Chondrocyte (in vitro differentiated cells): ENCODE measurements at places on chromosomes 16 and 17. TPM values are rescaled to one million over a fixed set of nuclear protein-coding genes. Genes with fewer than 3 reads are reported as not detected.

DNA sequence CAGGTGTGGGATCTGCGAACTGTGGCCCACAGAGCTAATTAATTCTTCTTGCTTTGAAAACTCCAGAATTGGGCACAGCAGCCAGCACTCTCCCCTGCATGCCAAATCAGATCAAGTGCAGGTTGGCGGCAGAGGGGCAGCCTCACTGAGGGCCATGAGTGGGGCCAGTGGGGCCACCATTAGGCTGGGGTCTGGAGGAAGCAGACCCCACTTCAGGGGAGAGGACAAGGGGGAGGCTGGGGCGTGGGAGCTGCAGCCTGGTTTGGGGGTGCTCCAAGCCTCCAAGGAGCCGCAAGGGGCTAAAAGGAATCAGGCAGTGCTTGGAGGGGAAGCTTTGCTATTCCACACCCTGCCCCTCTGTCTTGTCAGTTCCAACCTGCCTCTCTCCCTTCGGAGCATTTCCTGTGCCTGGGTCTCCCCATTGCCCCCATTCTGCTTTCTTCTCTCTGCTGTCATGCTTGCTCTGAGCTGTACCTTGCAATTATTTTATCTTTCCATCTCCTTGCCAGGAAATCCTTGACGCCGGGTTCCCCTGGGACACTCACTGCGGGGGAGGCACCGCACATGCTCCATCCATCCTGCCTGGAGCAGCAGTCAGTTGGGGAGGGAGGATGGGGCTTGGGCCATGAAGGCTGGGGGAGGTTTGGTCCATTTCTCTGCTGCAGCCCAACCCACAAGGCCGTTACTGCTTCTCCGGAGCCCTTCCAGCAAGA, 3.3 kb upstream of the ABCC3 start:
- H3K27ac ChIP-seq: no peak overlapping the region
- no peaks in the 10 kb centered on the region for H3K36me3 ChIP-seq
- no peak for DNase-seq
- peaks cover 9% of the 10 kb centered on the region for H3K27me3 ChIP-seq

DNA sequence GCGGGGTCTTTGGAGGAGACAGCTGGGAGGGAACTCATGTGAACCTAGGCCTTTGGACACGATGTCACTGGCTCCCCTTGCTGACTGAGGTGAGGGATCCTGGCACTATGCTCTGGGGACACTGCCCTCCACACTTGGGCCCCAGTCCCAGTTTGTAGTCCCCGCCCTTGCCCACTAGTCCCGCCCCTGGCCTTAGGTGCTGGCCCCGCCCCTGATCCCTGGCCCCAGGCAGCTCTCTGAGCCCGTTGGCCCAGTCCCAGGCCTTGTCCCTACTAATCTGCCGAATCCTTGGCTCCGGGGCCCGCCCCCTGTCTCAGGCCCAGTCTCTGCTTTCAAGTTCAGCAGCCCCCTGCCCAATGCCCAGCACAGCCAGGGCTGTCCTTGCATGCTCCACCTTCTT, 61.0 kb downstream of the SMPD3 start:
- H3K4me3 ChIP-seq: no peak overlapping the region
- DNase-seq: peak; percentile 85
- H3K4me1 ChIP-seq: no peaks in the 10 kb centered on the region

- H3K27ac ChIP-seq: peak overlapping the region; percentile 22
- no peak for DNase-seq
- H3K4me3 ChIP-seq: no peak overlapping the region
These were observed 15.4 kb downstream of the MGRN1 start for GRCh38 chr16:4639899-4640509.

- H3K4me3 ChIP-seq: no peak overlapping the region
- peak overlapping the region; percentile 81 for H3K27ac ChIP-seq
- DNase-seq: no peak
- H3K4me1 ChIP-seq: peaks cover 30% of the 10 kb centered on the region
These were observed 6.7 kb downstream of the NUPR1 start for GRCh38 chr16:28531777-28532744.

- DNase-seq: no peak
- H3K27me3 ChIP-seq: peaks cover 9% of the 10 kb centered on the region
- peaks cover 34% of the 10 kb centered on the region for H3K4me1 ChIP-seq
- H3K4me3 ChIP-seq: peak overlapping the region; percentile 69
These were observed 5.5 kb upstream of the SECTM1 start for GRCh38 chr17:82338858-82339633.

- peaks cover 29% of the 10 kb centered on the region for H3K4me1 ChIP-seq
- H3K27ac ChIP-seq: no peak overlapping the region
- no peak for DNase-seq
- no peaks in the 10 kb centered on the region for H3K27me3 ChIP-seq
These were observed 61.5 kb upstream of the BCAR1 start for GRCh38 chr16:75312875-75313274.

DNA sequence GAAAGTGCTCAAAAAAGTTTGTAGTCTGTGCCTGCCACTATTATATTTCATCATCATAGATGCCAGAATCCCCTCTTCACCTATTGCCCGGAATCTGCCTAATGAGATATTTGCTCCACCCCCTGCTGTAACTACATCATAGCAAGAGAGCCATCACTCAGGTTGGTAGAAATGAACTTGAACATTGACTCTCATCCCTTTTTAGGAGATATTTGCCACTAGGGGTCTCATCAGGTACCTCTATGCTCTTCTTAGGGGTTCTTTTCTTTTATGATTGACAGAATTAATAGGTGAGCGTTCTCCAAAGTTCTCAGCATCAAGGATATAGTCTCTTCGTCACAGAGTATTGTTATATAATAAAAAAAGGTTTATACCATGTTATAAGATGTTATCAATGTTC, 20.0 kb downstream of the ANKS4B start:
- H3K4me3 ChIP-seq: no peak overlapping the region
- H3K36me3 ChIP-seq: no peaks in the 10 kb centered on the region
- H3K4me1 ChIP-seq: no peaks in the 10 kb centered on the region
- DNase-seq: no peak
- no peak overlapping the region for H3K27ac ChIP-seq
- H3K27me3 ChIP-seq: peaks cover 35% of the 10 kb centered on the region

DNA sequence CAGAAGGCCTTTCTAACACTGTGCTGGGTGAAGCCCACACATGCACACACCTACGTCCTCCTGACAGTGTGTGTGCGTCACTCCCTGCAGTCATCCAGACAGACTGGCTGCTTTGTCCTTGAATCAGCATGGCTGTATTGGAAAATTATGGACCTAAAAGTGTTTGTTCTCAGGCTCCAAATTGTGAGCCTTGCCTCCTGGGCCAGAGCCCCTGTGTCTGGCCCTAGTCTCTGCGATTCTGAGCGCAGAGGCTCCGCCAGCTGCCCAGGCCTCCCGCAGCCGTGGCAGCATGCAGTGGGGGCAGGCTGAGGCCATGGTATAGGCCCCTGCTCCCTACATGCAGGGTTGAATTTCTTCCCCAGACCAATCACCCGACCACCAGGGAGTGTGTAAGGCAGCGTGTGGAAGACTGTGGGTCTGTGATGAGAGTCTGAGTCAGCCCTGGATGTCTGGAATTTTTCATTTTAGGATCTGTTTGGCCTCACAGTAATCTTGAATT, 166.9 kb downstream of the LGALS9B start:
- H3K36me3 ChIP-seq: peaks cover 21% of the 10 kb centered on the region
- H3K4me1 ChIP-seq: peaks cover 33% of the 10 kb centered on the region
- peak overlapping the region; percentile 97 for H3K27ac ChIP-seq
- no peak for DNase-seq
- no peaks in the 10 kb centered on the region for H3K27me3 ChIP-seq

DNA sequence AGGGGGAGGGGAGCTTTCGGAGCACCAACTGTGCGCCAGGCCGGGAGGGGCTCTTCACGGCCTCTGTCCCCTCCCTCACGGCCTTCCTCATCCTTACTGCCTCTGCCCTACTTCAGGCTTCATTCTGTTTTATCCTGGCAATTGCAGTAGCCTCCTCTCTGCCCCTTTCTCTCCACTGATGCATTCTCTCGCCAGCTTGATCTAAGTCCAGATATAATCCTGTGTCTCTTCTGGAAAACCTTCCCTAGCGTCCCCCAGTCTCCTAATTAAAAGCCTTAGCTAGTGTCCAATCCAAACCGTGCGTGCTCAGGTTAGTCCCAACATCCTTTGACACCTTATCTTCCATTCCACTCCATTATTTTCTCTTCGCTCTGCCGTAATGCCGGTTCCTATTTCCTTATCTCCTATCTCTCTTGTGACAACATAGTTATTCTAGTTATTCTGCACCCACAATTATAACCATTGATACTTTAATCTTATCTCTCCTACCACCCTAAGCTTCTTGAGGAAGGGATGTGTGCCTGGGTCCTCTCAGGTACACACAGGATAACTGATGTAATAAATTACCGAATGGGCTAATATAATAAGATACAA, 869 bp downstream of the ZNF48 start:
- no peak for DNase-seq
- H3K27me3 ChIP-seq: no peaks in the 10 kb centered on the region
- peaks cover 37% of the 10 kb centered on the region for H3K4me1 ChIP-seq
- peak overlapping the region; percentile 87 for H3K27ac ChIP-seq

DNA sequence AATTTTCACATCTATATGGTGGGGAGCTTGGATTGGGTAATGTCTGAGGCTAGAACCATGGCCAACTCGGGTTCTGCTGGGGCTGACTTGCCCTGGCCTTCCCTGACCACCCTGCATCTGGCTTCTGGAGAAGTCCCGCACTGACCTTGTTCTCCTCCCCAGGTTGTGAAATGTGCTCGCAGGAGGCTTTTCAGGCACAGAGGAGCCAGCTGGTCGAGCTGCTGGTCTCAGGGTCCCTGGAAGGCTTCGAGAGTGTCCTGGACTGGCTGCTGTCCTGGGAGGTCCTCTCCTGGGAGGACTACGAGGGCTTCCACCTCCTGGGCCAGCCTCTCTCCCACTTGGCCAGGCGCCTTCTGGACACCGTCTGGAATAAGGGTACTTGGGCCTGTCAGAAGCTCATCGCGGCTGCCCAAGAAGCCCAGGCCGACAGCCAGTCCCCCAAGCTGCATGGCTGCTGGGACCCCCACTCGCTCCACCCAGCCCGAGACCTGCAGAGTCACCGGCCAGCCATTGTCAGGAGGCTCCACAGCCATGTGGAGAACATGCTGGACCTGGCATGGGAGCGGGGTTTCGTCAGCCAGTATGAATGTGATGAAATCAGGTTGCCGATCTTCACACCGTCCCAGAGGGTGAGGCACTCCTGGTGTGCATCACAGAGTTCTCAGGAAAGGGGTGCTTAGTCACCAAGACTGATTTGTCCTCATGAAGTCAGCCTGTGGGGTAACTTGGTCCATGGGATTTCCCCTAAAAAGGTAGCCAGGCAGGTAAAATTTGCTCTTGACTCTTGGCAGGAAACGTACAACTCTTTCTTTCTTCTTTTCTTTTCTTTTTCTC, 6.1 kb downstream of the NOD2 start:
- H3K36me3 ChIP-seq: peaks cover 2% of the 10 kb centered on the region
- H3K4me3 ChIP-seq: no peak overlapping the region
- peaks cover 3% of the 10 kb centered on the region for H3K27me3 ChIP-seq
- peaks cover 20% of the 10 kb centered on the region for H3K4me1 ChIP-seq

DNA sequence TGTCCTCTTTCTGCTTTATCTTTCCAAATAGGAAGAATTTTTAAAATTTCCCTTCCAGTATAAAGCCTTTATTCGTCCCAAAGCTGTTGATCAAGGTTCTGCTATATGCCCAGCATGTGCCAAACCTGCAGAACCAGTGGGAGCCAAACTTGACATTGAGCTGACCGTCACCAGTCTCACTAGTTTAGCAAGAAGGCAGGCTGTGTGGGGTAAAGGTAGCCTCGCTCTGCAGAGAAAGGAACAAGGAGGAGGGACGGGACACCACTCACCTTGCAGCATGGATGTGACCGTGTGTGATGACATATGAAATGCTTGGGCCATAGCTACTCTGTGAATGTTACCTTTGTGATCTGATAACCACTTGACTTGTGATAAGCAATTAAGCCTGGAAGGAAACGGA, 392.2 kb downstream of the CPPED1 start:
- no peaks in the 10 kb centered on the region for H3K27me3 ChIP-seq
- DNase-seq: no peak
- H3K36me3 ChIP-seq: no peaks in the 10 kb centered on the region
- H3K4me1 ChIP-seq: peaks cover 10% of the 10 kb centered on the region
- H3K27ac ChIP-seq: no peak overlapping the region
- H3K4me3 ChIP-seq: no peak overlapping the region

GRCh38 chr17:13268791-13269595, 251.2 kb upstream of the ELAC2 start:
- no peaks in the 10 kb centered on the region for H3K4me1 ChIP-seq
- DNase-seq: no peak
- H3K27ac ChIP-seq: no peak overlapping the region

- H3K4me3 ChIP-seq: no peak overlapping the region
- no peak overlapping the region for H3K27ac ChIP-seq
- DNase-seq: no peak
- H3K36me3 ChIP-seq: peaks cover 2% of the 10 kb centered on the region
These were observed 154.8 kb downstream of the SLC39A11 start for GRCh38 chr17:72937707-72938106.

- H3K4me3 ChIP-seq: no peak overlapping the region
- no peaks in the 10 kb centered on the region for H3K27me3 ChIP-seq
These were observed 332.7 kb downstream of the ZFHX3 start for GRCh38 chr16:72715267-72715666.

DNA sequence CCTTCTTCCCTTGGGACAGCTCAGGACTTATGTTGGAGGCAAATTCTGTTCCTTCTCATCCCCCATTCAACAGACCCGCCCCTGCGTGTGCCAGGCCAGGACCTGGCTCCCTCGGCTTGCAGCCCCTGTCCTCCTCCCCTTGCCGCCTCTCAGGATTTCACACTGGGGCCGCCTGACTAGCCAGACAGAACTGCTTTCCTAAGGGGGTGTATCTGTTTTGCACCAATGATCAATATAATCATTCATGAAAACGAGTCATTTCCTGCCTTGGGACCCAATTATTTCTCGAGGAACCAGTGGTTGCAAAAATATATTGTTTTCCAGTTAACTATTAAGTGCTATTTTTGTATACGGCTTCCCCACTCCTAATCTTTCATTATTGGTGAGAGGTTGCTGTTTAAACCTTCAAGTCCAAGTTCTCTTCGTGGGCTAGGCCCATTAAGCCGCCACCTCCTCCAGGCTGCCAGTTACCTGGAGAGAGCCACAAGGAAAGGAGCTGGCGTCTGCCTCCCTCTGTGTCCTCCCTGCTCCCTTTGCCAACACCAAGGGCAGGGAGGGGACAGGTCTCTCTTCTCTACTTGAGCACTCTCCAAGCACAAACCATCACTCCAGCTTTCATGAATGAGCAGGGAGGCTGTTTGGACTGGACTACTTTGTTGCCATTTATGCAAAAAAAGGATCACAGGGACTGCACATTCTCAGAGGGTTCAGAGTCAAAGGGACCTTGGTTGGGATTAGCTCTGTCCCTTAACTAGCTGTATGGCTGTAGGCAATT, 8.9 kb downstream of the DCAKD start:
- no peak overlapping the region for H3K4me3 ChIP-seq
- H3K36me3 ChIP-seq: no peaks in the 10 kb centered on the region
- H3K27me3 ChIP-seq: no peaks in the 10 kb centered on the region
- peaks cover 25% of the 10 kb centered on the region for H3K4me1 ChIP-seq
- no peak overlapping the region for H3K27ac ChIP-seq

GRAP gene
- total RNA-seq: 0.13 to 0.35 TPM in 2 of 3 replicates, not detected in the other

MYOCD gene
- total RNA-seq: 0.73 to 12.9 TPM (median 11.9 TPM) in 3 replicates

SMIM36 gene
- not detected in 3 replicates for total RNA-seq

CDK12 gene
- 43.0 to 55.1 TPM (median 44.2 TPM) in 3 replicates for total RNA-seq

SPNS3 gene
- total RNA-seq: not detected in 3 replicates

ZFPM1 gene
- 4.4 to 7.6 TPM (median 7.0 TPM) in 3 replicates for total RNA-seq

PRCD gene
- total RNA-seq: 0.55 to 1.0 TPM (median 0.92 TPM) in 3 replicates

TSNAXIP1 gene
- 1.8 to 3.1 TPM (median 2.3 TPM) in 3 replicates for total RNA-seq

CASKIN1 gene
- 1.3 to 3.6 TPM (median 2.3 TPM) in 3 replicates for total RNA-seq

FOXO3B gene
- total RNA-seq: 6.9 to 7.5 TPM (median 7.0 TPM) in 3 replicates
